ENCODE measurements at places on chromosomes 11 and 22.
A peak's percentile ranks its signal among the peaks of the same experiment; 100 is the strongest.

DNA sequence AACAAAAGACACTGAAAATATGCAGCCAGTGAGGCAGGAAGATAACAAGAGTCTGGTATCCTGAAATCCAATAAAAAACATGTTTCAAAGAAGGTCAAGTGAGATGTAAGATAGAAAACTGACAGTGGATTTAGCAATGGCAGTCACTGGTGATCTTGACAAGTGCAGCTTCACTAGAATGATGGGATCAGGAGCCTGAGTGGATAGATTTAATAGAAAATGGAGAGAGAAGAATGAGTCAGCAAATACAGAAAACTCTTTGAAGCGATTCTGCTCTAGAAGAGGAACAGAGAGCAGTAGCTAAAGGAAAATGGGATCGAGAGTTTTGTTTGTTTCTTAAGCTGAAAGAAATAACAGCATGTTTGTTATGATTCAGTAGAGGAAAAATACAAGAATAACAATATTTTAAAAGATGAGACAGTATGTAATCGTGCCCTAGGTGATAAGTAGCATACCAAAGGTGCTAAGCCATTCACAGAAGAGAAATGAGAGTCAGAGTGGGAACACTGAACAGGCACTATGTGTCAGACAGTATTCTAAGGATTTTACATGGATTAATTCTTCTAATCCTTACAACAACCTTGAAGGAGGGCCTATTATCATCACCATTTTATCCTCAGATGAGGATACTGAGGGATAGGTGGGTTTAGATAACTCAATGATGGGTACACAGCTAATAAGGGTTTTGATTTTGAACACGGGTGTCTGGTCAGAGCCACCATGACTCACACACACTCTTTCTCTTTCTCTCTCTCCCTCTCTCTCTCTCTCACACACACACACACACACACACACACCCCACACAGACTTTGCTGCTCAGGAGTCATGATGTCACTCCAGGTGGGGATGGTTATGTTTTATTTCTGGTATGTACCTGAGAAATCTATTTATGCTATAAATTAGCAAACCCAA, 36.3 kb downstream of the MRE11 start:
- no peak for DNase-seq

- no peak for DNase-seq
Observed at GRCh38 chr11:112363527-112363926, 102.9 kb upstream of the PLET1 start.

GRCh38 chr22:38028344-38029130, 28.7 kb upstream of the PICK1 start:
- no peak for DNase-seq

GRCh38 chr22:45308957-45309421, 745 bp upstream of the FAM118A start:
- peak; percentile 24 for DNase-seq

DNA sequence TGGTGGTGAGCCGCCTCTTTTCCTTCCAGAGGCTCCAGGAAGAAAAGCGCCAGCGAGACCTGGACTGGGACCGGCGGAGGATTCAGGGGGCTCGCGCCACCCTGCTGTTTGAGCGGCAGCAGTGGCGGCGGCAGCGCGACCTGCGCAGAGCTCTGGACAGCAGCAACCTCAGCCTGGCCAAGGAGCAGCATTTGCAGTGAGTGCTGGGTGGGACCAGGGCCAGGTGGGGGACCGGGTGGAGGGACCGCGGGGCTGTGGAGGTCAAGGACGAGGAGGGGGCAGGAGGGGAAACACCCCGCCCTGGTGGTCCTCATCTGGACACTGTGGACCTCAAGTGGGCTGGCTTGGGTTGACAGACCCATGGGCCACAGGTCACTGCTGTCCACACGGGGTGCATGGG, 17.4 kb downstream of the RIBC2 start:
- no peak for DNase-seq

- no peak for DNase-seq
Observed at GRCh38 chr11:24312464-24313238, 184.2 kb upstream of the LUZP2 start.

GRCh38 chr11:5547982-5548381, 358 bp downstream of the OR52H1 start:
- DNase-seq = no peak

DNA sequence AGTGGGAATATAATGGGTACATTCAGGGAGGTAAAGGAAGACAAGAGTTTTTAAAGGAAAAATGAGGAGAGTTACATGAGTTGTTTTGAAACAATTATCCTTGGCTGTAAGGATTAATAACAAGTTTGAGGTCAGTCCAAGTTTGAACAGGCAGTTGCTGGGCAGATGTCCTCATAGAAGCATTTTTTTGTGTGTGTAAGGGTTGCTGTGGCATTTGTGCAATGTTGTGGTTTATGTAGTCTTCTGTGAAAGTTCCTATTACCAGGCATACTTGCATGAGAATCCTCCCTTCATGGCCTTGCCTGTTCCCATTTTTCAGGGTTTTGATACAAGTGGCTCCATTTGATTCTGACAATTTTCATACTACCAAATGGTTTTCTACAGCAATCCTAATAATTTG, 400.2 kb downstream of the KCNA4 start:
- no peak for DNase-seq

- DNase-seq = no peak
Observed at GRCh38 chr11:114110952-114111947, 51.7 kb downstream of the ZBTB16 start.
